ENCODE measurements at places on chromosomes 7 and 10.

- DNase-seq, result no peak
These were observed 36.0 kb downstream of the NRAP start for GRCh38 chr10:113627836-113628235.

DNA sequence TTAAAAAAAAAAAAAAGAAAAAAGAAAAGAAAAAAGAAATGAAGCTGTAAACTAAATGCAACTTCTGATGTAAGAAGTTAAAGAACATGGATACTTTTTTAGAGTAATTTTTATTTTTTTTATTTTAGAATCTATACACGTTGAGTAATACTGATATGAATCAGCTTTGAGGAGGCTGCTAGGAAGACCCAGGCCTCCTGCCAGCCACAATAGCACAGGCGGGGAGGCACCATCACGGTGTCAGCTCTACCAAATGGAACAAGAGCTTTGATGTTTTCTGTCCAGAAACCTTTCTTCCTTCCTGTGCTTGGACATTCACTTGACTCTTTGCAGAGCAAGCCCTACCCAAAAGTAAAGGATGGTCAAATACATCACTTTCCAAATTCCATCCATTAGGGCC lies 45.3 kb upstream of the EGR2 start:
- DNase-seq, result no peak

DNA sequence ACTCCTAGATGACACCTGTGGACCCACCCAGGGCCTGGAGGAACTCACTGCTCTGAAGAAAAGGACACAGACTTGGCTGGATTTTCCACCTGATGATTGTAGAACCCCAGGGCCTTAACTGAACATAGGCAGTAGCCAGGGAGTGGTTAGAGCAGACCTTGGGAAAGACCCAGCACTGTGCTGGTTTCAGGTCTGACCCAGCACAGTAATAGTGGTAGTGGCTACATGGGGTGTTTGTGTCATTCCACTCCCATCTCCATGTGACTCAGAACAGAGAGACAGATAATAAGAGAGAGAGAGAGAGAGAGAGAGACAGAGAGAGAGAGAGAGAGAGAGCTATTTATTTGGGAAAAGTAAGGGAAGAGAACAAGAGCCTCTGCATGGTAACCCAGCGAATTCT lies 239.1 kb upstream of the MEOX2 start:
- no peak for DNase-seq

GRCh38 chr7:151700586-151701165 lies 176.2 kb downstream of the PRKAG2 start:
- no peak for DNase-seq

DNA sequence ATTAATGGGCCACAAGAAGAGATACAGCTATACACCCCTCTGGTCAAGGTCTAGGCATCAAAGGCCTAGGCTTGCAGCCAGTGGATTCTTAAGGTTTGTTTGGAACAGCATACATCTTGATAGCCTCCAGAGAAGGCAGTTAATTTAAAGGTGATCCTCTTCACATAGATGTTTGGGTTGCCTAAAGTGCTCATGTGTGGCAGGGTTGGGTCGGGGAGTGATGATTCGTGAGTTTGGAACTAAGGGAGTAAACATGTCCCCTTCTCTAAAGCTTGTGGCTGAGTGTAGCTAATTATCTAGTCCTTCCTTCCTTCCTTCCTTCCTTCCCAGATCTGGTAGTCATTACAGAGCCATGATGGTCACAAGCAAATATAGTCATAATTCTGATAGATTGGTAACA lies 12.4 kb downstream of the PCLO start:
- DNase-seq, result no peak

DNA sequence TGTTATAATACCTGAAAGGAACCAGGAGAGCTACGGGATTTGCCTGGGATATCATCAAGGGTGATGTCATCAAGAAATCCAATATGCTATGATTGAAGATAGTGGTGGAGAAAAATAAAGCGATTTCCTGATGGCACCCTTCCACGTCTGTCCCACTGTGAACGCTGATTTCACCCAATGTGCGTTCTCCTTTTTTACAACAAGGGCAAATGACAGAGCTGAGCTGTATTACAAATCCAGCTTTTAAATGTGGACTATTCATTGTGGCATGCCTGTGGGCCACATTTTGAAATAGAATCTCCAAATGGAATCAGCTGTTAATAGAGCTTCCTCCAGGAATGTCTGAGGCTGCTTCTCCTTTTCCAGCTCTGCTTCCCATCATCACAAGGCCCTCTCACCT lies 23.3 kb downstream of the SLC13A4 start:
- no peak for DNase-seq

GRCh38 chr7:21965291-21965690 lies 19.6 kb upstream of the CDCA7L start:
- DNase-seq, result no peak

- no peak for DNase-seq
These were observed 3.1 kb downstream of the CD36 start for GRCh38 chr7:80641548-80641947.

- no peak for DNase-seq
These were observed 199.3 kb downstream of the PRKG1 start for GRCh38 chr10:51273574-51273973.

DNA sequence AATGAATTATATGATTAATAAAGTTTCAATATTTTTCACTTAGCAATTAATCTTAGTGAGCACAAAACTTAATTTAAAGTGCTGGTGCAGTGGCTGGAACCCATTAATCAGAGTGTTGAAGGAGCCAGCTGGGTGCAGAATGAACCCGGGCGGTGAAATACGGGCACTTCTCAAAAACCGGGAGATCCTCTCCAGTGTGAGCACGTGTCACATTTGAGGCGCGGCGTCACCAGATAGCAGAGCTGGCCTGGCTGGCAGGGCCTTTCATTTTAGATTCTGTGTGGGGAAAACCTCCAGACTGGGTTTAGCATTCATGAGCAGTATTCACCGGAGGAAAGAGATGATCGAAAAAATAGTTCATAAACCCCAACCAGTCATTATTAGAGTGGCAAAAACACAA lies 34.5 kb upstream of the CTBP2 start:
- no peak for DNase-seq

GRCh38 chr10:110258542-110258941 lies 46.2 kb downstream of the SMNDC1 start:
- no peak for DNase-seq

GRCh38 chr10:109922358-109922975 lies 844 bp downstream of the XPNPEP1 start:
- DNase-seq, result no peak

- DNase-seq, result no peak
These were observed 25.6 kb downstream of the BLVRA start for GRCh38 chr7:43784030-43784584.

- no peak for DNase-seq
These were observed 305.4 kb downstream of the CSTF2T start for GRCh38 chr10:51394039-51394438.

DNA sequence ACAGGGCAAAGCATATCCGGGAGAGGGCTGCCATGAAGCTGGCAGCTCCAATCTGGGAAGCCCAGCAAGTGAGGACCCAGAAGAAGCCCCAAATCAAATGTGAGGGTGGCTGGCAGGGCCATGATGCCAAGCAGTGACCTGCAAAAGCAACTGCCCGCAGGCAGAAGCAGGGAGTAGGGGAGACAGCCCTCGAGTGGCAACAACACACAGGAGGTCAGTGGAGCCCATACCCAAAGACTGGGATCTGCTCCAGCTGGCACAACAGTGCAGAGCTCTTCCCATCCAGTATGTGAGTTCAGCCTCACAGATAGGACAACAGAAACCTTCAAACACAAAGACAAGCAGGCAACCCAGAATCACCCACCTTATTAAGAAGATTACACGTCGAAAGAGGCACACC lies 45.0 kb downstream of the GRID1 start:
- peak; percentile 58 for DNase-seq

Measured in spinal cord (tissue), 10 donors.